Hepatic stellate cell (primary cell): ENCODE measurements at places on chromosomes 4 and X.

DNA sequence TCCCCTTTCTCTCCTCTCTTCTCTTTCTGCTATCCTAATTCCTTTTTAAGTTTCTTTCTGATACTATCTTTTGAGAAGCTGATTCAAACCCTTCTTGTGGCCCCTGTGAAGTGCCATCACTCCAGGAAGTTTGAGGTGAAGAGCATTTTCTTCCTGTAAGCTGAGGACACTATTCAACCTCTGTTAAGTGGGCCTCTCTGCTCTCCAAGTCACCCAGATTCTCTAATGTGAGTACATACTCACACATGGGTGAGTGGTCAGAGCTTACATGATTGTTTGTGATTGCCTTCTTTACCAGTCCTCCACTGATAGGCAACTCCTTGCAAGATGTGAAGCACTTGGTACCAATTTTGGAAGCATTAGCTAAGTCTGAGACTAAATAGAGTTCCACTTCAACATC is 18.4 kb upstream of the SMIM10L2A start:
- DNase-seq: no peak

DNA sequence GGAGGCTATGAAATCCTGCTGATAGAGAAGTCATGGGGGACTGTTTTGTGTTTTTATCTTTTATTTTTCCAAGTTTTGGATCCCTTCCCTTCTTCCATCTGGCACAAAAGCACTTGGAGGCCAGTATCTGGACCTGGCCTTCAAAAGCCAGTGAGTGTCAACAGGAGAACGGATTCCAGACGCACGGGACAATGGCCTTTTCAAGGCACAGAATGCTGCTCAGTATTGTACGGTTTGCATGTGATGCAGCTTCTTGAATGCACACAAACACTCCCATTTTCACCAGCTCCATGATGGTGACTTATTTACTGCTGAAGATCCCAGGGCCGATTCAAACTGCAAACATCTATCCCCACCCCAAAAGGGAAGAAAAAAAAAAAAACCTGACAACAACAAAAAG is 145.4 kb downstream of the CPEB2 start:
- DNase-seq: no peak

GRCh38 chrX:17497193-17497592 is 122.2 kb downstream of the NHS start:
- DNase-seq: no peak

DNA sequence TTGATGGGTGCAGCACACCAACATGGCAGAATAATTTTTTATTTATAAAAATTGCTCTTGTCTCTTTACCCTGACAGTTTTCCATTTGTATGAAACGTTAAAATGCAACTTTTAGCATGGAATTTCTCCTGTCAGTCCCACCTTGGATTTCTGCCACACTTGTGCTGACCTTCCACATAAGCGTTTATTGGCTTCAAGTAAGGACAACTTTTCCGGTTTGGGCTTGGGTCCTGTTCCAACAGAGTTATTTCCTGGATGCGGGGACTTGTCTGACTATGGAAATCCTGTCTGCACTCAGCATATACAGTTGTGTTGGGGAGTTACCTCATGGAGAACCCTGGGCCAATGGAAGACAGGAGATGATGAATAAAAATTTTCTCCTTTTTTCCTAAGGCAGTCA is 294.7 kb downstream of the NAF1 start:
- no peak for DNase-seq

DNA sequence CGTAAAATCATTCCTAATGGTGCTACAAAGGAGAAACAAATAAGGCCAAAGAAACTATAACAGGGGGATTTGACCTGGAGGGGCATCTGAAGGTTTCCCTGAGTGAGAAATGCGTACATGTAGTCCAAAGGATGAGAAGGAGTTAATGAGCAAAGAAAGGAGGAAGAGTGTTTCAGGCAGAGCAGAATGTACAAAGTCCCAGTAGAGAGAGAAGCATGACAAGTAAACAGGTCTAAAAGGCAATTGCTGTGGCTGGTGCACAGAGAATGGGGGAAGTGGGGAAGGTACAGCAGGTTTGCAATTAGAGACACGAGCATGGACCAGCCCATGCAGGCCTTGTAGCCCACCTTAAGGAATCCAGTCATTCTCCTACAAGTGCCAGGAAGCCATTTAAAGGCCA is 145.5 kb downstream of the TSPAN5 start:
- no peak for DNase-seq

GRCh38 chr4:119246177-119246733 is 33.7 kb downstream of the USP53 start:
- no peak for DNase-seq

DNA sequence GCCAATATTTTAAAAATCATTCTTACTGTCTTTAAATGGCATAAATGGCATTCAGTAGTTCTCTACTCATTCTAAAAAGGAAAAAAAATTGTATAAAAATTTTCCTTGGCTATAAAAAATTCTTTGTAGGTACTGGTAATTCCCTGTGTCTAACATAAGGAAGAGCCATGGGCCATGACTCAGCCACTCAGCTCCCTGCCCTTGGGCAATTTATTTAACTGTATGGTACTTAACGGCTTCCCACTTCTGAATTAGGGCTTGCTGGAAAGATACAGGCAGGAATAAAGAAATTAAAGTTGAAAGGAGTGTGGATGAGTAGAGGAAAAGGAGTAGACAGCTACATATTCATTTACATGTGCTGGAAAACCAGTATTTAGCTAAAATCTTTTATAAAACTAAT is 30.6 kb downstream of the ABHD18 start:
- DNase-seq: no peak

DNA sequence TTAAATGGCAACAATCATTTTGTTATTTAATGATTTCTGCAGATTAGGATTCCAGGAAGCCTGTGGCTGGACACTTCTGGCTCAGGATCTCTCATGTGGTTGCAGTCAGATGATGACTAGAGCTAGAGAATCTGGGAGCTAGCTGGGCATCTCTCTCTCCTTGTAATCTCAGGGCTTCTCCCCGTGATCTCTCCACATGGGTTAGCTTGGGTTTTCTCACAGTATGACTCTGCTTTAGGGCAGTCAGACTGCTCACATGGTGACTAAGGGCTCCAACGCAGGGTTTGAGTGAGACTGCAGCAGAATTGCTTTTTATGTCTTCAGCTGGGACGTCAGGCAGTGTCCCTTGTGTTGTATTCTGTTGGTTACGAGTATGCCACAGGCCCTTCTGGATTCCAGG is 361.4 kb downstream of the CBLL2 start:
- DNase-seq: peak; percentile 9

- DNase-seq: no peak
These were observed 1588.4 kb downstream of the STIM2 start for GRCh38 chr4:28449085-28449484.

- DNase-seq: no peak
These were observed 39.4 kb downstream of the STIM2 start for GRCh38 chr4:26899991-26900390.

GRCh38 chrX:14274691-14275090 is 245.0 kb upstream of the GEMIN8 start:
- no peak for DNase-seq

DNA sequence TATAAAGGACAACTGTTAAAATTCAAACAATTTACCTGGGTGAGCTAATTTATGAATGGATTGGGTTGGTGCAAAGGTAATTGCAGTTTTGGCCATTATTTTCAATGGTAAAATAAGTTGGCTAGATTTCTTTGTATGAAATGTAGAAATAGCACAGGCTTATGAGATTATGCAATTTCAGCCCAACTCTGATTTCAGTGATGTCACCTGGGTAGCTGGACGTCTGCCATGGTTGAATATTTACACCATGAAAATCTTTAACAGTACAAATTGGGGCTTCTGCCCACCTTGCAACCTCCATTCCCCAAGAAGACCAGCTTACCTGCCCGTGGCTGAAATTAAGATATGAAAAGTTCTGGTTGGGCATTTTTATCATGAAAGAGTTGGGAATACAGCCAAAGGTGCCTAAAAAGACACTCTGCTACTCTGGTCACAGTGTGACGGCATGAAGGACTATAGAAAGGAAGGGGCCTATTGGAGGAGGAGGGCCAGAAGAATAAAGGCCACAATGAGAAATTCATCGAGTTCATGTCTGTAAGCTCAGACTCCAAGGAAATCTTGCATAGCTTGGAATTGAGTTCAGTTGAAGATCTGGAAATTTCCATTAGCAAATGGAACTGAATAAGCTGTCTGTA is 29.7 kb downstream of the EGF start:
- no peak for DNase-seq

DNA sequence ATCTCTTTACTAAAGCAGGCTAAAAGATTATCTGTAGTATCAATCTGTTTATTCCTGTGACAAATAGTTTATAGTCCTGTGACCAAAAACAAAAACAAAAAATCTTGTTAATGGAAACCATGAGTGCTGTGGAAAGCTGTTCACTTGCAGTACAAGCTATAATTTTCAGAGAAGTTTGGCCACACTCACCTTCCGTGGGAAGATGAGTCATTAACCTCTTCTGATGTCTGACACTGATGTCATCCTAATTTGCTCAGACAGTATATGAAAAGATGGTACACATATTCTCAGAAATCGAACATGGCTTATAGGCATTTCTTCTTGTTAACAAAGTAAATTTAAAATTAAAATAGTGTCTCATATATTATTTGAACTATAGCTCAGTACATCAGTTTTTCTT is 19.9 kb upstream of the ENPP6 start:
- no peak for DNase-seq

- no peak for DNase-seq
These were observed 2.6 kb downstream of the NAF1 start for GRCh38 chr4:163164110-163164509.

DNA sequence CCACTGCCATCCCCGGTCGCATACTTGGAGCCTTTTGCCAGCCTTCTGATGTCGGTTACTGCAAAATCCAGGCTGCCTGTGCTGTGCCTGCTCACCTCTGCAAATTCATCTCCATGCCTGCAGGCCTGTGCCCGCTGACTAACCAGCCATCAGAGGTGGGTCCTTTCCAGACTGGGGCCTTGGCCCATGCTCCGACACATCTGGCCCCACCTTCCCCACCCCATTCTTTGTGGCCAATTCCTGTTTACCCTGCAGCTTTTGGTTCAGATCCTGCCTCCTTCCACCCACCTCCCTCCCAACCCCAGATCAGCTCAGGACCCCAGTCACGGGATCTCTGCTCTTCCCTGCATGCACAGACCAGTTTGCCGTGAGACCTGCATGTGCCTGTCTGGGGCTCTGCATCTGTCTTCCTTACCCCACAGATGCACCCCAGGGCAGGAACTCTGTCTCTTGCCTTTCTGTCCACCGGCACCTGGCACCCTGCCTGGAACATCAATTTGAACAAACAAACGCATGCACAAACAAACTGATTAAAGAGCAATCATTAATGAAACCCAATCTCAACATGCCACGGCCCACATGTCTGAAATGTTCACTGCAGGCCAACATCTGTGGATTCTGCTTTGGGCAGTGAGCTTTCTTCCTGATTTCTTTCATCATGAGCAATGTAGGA is 112.8 kb upstream of the PSAPL1 start:
- no peak for DNase-seq

DNA sequence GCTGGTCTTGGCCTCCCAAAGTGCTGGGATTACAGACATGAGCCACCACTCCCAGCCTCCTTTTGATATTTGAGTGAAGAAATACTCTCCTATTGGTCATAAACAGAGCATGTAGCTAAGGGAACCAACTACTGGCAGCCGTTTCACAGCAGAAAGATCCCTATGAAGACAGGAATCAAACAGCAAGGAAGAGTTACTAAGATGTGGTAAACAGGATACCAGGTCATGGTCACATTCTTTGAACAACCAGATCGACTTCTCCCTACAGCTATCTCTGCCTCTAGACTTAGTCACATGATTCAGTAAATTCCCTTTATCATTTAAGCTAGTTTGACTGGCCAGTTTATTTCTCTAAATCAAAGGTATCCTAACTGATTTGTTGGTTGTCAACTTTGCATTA is 9.0 kb upstream of the HNRNPD start:
- no peak for DNase-seq

DNA sequence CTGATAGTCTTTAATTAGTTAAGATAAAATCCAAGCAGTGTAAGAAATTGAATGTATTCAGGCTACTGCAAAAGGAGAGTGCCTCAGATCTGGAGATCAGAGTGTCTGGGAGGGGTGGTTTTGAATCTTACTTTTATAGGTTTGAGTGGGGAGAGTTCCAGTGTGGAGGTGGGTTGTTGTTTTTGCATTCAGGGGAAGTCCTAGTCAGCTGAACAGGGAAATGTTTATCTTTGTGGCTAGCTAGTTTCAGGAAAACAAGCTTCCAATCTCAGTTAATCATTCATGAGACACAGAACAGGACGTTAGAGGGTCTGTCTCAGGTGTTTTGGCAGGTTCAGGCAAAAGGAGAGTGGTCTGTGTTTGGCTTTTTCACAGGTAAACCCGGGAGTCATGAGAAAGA is 26.0 kb downstream of the ZNF81 start:
- DNase-seq: no peak

GRCh38 chr4:40719008-40719623 is 30.6 kb upstream of the NSUN7 start:
- no peak for DNase-seq

GRCh38 chr4:136864604-136865185 is 667.6 kb downstream of the PCDH18 start:
- peak; percentile 14 for DNase-seq

- DNase-seq: no peak
These were observed 320.1 kb downstream of the BMPR1B start for GRCh38 chr4:95077864-95078263.

DNA sequence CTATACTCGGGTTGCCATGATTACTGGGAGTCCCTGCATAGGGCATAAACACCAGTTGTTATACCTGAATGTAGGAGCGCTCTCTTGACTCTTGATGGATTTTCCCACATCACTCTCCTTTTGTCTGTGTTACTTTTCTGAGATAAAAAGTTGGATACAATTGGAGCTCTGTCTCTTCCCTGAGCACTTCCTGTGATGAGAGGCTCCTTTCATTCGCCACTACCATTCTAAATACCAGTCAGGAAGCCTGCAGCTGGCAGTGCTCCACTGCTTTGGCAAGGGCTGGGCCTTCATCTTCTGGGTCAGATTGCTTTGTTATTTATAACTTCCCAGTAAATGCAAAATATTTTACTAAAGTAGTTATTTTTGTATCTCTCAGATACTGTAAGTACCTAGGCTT is 13.9 kb downstream of the TCEANC start:
- no peak for DNase-seq

DNA sequence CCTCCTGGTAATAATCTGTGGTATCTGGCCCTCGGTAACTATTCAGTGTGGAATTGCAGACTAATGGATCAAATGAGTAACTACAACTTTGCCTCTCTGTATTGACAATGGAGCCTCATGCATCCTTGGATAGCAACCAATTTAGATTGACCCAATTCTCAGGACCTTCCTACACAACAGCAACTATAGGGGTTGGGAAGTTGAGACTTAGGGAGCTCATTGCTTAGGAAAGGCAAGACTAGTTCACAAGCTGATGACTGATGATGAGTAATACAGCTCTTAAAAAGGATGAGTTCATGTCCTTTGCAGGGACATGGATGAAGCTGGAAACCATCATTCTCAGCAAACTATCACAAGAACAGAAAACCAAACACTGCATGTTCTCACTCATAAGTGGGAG is 47.5 kb upstream of the KLHL13 start:
- DNase-seq: no peak
